ENCODE measurements at places on chromosomes 4 and X. TPM values are rescaled to one million over a fixed set of nuclear protein-coding genes. Genes with fewer than 3 reads are reported as not detected.

Gene USP17L20
- total RNA-seq = not detected

Gene CXCL11
- 0.69 TPM for total RNA-seq

Gene PAGE2
- not detected for total RNA-seq

Gene CT45A6
- not detected for total RNA-seq

Gene ANXA3
- 41.3 TPM for total RNA-seq

Gene AFM
- total RNA-seq = not detected

Gene BMPR1B
- total RNA-seq = 14.1 TPM

- no peak for DNase-seq
Measured at GRCh38 chrX:151505796-151506195, 57.7 kb upstream of the PASD1 start.

DNA sequence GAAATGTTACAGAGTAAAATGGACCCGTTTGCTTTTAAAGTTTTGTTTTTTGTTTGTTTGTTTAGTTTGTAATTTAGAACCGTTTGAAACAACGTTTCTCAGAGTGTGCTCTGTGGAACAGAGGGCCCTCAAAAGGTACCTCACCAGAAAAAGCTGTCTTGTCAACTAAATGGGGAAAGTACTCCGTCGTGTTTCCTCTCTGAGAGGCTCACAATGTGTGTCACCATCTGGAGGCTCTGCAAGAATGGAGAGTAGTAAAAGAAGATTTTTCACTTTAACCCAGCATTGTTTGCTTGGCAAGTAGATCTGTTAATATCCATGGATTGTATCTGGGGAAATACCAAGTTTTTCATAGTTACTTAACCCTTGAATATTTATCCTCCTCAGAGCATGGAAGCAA lies 1.5 kb upstream of the ENPEP start:
- DNase-seq = no peak

GRCh38 chrX:40778861-40779575 lies 43.7 kb upstream of the MED14 start:
- DNase-seq = no peak

GRCh38 chrX:79366873-79367749 lies at the start of gene ITM2A:
Gene ITM2A, minus strand, starts transcription at chrX:79367334. Its CDS starts 119 bp downstream, at chrX:79367215.
- DNase-seq = peak; percentile 0

DNA sequence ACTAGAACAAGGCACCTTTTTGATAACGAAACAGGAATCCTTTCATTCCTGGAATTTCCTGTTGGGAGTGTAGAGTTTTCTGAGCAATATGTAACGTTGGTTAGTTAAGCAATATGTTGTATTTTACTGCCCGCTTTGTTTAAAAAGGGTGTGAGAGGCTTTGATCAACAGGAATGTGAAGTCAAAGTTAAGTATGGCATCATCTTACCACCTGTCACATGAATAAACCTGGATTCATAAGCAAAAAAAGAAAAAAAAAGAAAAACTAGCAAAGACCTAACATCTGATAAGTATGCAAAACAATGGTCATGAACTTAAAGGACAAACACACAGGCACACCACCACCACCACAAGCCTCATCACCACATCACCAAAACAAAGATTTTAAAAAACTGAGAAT lies 7.1 kb upstream of the CXCL5 start:
- no peak for DNase-seq

DNA sequence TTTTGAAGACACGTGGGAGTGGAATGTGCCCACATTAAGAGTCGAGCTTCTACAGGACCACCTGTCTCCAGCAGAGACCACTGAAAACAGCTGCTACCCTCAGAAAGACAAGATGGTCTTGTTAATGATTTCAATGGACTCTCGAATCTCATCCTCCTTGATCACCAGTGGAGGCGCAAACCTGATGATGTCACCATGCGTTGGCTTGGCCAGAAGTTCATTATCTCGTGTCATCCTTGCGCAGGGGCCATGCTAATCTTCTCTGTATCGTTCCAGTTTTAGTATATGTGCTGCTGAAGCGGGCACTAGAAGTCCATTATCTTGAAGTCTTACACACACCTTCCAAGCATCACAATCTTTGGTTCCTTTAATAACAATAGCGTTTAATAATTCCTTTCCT lies 23.3 kb downstream of the SPACA5B start:
- no peak for DNase-seq

GRCh38 chr4:137534516-137534915 lies 2.2 kb upstream of the PCDH18 start:
- DNase-seq = no peak

DNA sequence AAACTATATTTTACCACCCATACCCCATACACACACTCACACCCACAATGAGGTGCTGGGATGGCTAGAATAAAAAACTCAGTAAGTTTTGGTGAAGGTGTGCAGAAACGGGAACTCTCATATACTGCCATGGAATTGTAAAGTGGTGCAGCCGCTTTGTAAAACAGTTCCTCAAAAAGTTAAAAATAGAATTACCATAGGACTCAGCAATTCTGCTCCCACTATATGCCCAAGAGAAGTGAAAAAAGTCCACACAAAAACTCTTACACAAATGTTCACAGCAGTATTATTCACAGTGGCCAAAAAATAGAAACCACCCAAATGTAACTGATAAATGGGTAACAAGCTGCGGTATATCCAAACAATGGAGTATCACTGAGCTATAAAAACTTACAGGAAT lies 6.5 kb downstream of the CENPU start:
- DNase-seq = no peak

DNA sequence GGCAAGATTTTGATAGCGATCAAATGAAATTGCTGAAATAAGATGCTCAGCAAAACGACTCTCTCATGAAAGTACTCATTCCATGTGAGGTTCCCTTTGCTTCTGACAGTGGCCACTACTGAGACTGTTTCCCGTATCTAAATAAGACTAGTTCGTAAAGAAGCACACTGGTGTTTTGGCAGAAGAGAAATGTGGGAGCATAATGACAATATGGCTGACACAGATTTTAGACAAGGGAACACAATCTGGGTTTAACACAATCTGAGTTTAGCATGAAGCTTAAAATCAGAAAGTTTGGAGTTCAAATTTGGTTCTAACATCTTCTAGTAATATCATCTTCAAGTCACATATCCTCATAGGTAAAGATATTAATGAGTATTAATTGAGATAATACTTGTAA lies 13.7 kb downstream of the GABRA4 start:
- DNase-seq = no peak

DNA sequence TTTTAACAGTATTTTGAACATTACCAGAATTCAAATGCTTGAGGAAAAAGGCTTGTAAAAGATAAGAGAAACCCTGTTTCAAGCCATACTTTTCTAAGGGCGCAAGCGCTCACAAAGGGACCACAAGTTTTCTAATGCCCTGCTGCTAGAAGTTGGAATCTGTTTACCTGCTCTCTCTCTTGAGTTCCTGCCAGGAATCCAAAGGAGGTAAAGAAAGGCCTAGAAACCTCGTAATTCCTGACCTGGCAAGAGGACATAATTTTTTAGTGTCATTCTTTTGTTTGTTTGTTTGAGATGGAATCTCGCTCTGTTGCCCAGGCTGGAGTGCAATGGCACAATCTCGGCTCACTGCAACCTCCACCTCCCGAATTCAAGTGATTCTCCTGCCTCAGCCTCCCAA lies 1.4 kb upstream of the FUNDC1 start:
- DNase-seq = no peak

DNA sequence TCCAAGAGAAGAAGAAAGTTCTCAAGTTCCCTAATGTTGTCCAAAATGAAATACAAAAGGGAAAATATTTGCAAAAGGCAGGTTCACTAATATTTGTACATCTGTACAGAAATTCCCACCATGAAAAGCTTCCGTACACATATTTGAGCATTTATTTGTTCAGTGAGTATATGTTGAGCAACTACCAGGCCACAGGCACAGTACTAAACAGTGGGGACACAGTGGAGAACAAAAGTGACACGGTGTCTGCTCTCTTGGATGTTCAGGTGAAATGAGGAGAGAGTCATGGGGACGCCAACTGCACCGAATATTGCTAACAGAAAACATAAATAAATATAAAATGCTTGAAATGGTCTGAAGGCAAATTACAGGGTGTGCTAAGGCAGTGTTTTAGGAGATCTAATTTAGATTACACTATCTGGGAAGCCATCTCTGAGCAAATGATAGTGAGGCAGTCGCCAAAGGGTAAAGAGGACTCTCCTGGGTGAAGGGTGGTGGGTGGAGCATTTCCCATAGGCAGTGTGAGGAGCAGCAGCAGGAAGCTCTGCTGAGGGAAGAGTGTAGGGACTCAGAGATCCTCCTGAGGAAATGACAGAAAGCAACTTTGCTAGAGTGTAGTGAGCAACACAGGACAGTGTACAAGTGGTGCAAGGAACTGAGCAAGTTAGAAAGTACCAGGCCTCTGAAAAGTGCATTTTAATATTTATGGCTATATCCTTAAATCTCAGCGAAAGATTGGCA lies 375.2 kb downstream of the GALNTL6 start:
- DNase-seq = no peak

GRCh38 chr4:48228949-48229348 lies 40.7 kb downstream of the TEC start:
- DNase-seq = no peak

DNA sequence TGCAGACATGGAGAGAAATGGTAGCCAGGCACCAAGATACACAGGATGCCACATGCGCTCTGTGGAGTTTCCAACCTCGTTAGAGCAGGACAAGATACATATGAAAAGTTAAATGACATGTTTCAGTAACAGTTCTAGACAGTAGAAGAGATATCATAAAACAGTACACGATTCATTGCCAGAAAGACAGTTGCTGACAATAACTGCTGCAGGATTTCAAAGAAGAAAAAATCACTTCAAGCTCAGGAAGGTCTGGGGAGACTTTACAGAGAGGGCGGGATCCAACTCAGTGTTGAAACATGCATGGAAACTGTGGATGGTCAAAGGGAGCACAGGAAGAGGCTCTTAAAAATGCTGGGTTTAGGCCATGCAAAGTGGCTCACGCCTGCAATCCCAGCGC lies 31.0 kb downstream of the DCTD start:
- DNase-seq = no peak

GRCh38 chrX:8036914-8037313 lies 109.7 kb upstream of the PNPLA4 start:
- DNase-seq = no peak

GRCh38 chr4:48315728-48316630 lies 25.4 kb upstream of the SLAIN2 start:
- peak; percentile 7 for DNase-seq

GRCh38 chr4:123110685-123111084 lies 188.3 kb upstream of the NUDT6 start:
- DNase-seq = no peak

GRCh38 chr4:188194421-188194820 lies 55.2 kb downstream of the TRIML1 start:
- DNase-seq = no peak

GRCh38 chr4:139528377-139529005 lies 27.5 kb downstream of the SETD7 start:
- DNase-seq = no peak

GRCh38 chrX:68761086-68761485 lies 67.7 kb upstream of the EFNB1 start:
- no peak for DNase-seq

- no peak for DNase-seq
Measured at GRCh38 chr4:24015782-24016181, 125.9 kb upstream of the PPARGC1A start.

DNA sequence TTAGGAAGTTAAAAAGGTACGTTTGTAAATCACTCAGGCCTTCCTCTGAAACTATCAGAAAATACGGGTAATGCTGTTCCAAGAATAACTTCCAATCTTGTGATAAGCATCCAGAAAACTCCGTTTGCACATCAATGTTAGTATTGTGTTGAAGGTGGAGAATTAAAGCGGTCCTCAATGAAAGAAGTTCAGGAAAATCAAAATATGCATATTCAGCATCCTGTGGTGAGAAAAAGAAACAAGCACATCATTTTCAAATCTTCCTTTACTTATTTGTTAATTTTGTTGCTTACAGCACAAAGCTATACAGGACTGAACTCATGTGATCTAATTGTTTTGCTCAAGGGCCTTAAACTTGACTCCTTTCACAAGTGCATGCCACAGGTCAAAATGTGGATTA lies 18.5 kb downstream of the DDX60L start:
- DNase-seq = no peak

GRCh38 chr4:86264241-86264640 lies 95.6 kb downstream of the MAPK10 start:
- no peak for DNase-seq

- peak; percentile 12 for DNase-seq
Measured at GRCh38 chr4:155960522-155960921, 6.9 kb upstream of the CTSO start.

GRCh38 chrX:40943093-40943641 lies 142.1 kb upstream of the USP9X start:
- no peak for DNase-seq

DNA sequence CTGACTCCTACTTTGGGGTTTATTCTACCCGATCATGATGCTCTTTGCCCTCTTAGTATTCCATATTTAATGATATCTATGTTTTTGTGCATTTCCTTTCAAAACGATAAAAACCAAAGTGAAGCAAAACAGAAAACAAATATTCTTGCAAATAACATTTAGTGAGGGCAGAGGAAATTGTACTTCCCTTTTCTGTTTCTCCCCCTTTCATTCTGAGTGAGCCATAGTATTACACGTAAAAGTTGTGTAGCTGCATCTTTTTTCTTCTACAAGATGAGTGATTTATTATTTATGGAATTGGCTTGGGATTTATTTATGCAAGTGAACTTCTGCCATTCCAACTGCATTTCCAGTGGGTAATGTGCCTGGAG lies 109.9 kb downstream of the AFF2 start:
- DNase-seq = no peak

DNA sequence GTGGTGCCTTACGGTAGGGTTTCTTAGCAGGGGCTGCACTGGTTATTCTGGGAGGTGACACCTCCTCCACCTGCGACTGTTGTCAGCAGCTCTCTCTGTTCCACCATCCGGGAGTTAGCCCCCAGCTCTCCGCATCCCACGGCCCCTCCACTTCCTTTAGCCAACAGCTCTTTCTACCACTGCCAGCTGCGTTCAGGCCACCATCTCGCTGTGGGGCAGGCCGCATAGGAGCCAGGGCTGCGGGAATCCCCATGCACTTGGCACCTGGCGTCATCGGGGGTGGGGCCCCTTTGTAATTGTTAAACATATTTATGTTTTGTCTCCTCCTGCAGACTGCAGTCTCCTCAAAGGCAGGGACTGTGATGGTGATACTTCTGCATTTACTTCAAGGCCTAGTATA lies 480.2 kb downstream of the SMARCA1 start:
- DNase-seq = no peak

- no peak for DNase-seq
Measured at GRCh38 chr4:79290376-79290775, 35.5 kb downstream of the NAA11 start.

GRCh38 chr4:158535130-158535614 lies 13.5 kb downstream of the RXFP1 start:
- no peak for DNase-seq

Data from spinal cord (tissue), 10 donors.